ENCODE measurements at places on chromosomes 3 and 15.
A peak's percentile ranks its signal among the peaks of the same experiment; 100 is the strongest.

DNA sequence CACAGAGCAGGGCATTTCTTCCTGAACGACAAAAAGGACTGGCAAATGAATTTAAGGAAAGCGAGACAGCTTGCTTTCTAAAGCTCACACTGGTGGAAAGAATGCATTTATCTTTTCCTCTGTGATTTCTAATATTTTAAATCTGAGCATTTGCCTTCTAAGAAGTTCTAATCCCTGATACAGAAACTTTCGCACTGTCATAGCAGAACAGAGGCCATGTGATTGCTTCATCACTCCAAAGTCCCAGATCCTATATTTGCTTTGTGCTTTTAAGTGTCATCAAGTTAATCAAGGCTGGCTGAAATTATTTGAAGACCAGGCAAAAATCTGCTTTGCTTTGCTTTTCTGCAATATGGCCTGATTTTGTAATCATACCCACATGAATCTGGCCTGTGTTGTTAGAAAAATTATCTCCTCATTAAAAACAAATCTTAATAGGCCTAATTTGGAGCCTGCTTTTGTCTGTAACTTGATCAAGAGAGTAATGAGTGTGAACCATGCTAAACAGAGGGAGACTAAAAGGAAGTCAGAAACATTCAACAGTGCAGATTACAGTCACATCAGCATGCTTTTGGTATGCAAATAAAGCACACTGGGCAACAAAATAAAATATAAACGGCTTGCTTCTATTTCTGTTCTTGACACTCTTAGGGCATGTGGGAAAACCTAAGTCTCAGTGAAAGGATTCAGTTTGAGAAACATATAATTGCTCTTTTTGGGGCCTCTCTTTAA, 178.2 kb upstream of the ADAMTS9 start:
- no peak for DNase-seq

DNA sequence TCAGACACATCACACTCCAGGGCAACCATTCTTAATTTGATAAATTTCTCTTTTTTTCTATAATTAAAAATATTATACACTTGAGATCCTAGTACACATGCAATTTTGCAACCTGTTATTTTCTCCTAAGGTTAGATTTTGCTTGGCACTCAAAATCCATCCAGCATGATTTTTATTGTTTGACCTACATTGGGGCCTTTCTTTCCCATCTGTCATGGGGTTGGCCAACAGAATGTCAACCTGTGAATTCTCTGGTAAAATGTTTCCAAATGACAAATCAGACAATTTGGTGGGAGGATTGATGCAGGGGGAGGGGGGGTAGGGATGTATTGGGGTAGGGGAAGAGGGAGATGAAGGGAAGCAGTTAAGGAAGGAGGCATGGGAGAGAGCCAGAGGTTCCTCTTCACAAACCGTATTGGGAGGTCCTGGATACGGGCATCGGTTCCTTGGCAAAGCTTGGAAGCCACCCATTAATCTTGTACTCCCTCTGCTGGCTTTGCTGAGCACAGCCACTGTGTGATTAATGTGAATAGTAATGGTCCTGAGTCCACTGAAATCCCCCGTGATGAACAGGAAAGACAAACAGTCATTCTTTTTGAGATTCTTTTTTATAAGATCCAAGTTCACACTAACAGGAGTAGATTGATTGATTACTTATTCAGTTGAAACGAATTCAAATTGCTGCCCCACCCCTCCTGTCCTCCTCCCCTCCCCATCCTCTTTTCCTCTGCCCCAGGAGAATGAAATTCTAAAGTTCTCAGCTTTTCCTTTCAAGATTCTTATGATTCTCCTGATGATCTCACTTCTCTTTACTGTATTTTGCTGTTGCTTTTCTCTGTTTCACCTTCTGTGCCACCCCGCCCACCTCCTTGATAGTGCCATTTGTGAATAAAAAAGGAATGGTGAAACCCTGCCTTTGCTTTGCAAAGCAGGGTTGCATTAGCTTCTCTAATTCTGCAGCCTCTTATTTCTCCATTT, 82.2 kb upstream of the SLC25A26 start:
- DNase-seq, result peak; percentile 67

GRCh38 chr3:88038566-88038965, 20.2 kb downstream of the CGGBP1 start:
- DNase-seq, result peak; percentile 62

GRCh38 chr3:184336547-184337398, 627 bp upstream of the FAM131A start:
- peak; percentile 54 for DNase-seq

GRCh38 chr15:64286473-64286872, 69.5 kb downstream of the CSNK1G1 start:
- DNase-seq, result no peak

DNA sequence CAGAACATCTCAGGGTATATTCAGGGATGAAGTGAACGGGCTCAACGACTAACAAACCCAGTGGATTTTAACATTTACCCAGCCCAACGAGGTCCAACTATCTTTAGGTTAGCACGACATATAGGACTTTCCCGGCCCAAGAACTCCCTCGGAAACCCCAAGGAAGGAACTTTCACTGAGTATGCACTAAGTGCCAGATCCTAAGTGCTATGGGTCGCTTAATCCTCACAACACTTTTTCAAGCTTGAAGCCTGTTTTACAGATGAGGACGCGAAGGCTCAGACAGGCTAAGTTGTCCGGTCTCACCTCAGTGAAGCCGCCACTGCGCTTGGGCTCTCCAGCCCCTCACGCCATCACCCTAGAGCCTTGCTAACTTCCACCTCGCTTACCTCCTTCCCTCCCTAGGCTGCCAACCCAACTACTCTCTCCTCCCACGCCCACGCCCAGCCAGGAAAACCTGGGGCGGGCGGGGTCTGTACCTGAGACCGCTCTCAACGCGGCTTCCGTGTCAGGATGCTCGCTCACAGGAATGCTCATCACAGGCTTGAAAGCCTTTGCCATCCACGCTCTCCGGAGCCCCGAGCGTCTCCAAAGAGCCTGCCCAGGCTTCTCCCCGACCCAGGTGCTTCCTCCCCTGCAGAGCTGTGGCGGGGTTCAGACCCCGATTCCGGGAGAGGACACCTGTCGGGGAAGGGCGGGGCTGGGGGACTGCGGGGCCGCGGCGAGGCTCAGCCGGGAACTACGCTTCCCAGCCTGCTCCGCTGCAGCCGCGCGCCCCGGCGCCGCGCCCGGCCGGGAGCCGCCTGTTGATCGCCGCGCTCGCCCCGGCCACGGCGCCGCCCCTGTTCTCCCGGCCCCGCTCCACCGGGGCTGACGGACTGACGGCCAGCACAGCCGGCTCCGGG, at the start of gene TMOD2:
TSS of gene TMOD2 (plus strand) at position 806 of the 905 bp plus-strand sequence. CDS start 14,845 bp downstream, outside the sequence.
- DNase-seq, result peak; percentile 29

GRCh38 chr3:38731522-38731921, 82.0 kb upstream of the SCN5A start:
- no peak for DNase-seq

DNA sequence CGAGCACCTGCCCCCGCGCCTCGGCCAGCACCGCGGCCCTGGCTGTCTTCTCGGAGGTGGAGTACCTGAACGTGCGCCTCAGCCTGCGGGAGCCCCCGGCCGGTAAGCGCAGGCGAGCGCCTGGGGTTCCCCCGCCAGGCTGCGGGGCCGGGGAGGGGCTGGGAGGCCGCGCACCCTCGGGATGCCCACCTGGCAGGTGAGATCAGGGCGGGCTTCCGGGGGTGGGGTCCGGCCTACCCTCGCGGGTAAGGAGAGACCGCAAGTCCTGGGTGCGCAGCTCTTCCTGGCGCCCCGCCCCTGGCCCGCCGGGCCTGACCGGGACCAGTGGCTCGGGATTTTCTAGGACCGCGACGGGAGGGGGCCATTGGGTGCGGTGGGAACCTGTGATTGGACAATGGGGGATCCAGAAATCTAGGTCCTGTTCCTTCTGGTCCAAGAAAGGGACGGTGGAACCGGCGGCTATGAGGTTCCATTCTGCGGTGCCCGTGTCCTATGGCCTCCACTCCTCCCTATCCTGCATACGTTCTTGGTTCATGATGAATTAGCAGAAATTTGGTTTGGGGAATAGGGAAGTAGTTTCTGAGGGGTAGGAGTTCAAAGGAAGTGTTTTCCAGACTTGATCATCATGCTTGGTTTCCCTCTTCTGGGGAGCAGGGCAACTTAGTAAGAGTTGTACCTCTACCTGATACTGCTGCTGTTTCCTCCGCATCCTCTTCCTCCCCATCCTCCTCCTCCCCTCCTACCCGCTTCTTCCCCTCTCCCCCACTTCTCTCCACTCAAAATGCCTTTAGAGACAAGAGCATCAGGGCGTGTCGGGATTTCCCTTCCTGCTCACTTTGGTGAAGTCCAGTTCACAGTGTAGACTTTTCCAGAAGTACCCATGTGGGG, 808 bp downstream of the ARRDC4 start:
- no peak for DNase-seq

GRCh38 chr3:22209578-22209977, 458.6 kb upstream of the ZNF385D start:
- no peak for DNase-seq

DNA sequence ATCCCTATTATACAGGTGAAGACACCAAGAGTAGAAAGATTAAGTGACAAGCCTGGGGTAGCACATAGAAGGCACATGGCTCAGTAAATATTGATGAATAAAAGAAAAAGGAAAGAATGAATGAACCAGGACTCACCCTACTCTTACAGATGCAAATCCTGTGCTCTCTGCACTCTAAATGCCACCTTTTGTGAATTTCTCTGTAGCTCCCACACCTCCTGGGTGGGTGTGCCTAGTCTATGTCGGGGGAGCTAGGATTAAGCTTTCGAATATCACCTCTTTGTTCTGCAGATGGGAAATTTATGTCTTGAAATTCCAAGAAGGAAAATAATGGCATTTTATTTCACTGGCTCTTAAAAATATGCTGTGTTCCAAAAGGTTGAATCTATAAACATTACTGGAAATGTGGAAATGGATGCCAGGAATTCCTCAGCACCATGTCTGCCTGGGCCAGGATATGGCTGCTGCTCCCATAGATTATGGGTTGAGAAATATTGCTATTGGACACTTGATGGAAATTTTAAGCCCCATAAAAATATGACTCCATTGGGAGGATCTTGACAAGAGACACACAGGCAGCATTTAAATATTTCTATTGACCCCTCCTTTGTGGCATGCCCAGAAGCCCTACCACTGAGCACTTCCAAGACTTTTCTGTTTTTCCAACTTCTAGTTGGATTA, 43.3 kb downstream of the CCNB2 start:
- DNase-seq, result peak; percentile 70

GRCh38 chr15:31283043-31283442, 43.6 kb upstream of the KLF13 start:
- DNase-seq, result no peak

GRCh38 chr15:36361351-36361870, 218.0 kb upstream of the CDIN1 start:
- DNase-seq, result peak; percentile 68

DNA sequence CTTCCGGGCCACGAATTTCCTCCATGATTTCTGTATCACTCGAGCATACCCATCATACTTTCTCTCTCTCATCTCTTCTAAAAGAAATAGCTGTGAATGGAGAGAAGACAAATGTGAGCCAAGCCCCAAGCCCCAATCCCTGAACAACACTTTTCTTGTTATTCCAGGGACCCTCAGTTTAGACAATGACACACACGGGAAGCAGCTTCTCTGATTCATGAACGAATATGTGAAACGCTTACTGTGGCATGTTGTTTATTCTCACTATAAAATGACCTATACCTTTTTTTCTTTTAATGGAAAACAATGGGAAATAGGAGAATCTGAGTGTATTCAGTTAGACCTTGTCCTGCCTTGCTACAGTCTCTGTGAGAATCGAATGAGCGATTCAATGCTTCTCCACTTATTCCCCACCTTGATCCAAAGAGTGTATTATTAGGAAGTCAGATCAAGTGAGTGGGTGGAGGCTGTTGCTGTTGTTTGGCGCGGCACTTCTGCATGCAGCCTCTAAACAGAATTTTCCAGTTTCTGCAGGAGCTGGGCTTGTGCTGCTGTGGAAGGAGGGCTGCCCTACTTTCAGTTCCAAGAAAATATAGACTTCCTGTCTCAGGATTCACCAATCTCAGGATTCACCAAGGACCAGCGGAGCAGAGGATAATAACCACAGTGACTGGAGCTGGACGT, 32.4 kb upstream of the LDHAL6B start:
- no peak for DNase-seq

DNA sequence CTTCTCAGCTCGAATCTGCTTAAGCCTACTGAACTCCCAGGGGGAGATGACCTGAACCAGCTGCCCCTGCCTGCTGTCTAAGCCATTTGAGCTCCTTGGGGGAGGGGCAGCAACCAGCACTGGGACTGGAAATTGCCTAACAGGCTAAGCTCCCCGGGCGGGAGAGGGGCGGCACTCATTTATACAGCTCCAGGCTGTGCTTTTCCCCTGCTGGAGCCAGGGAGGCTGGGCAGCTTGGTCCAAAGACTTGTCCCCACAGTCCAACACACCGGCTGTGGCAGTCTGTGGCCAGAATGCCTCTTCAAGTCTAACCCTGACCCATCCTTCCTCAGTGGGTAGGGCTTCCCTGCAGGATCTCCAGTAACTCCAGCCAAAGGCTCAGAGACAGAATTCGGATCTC, 1241.5 kb downstream of the ROBO2 start:
- DNase-seq, result no peak

GRCh38 chr3:123319760-123320159, 118.0 kb downstream of the SEC22A start:
- no peak for DNase-seq

GRCh38 chr3:149555927-149556326, 81.4 kb downstream of the TM4SF4 start:
- peak; percentile 80 for DNase-seq

GRCh38 chr3:16264708-16265454, at the start of the genes DPH3 and OXNAD1:
Gene DPH3 (minus strand): TSS chr3:16264943. CDS start chr3:16264876, 67 bp downstream.
Gene OXNAD1 (plus strand): TSS chr3:16265212. CDS start chr3:16270953, 5,741 bp downstream.
- peak; percentile 100 for DNase-seq

GRCh38 chr3:135216659-135217058, 421.6 kb downstream of the EPHB1 start:
- no peak for DNase-seq

GRCh38 chr3:13853978-13854296, 25.9 kb downstream of the WNT7A start:
- no peak for DNase-seq

DNA sequence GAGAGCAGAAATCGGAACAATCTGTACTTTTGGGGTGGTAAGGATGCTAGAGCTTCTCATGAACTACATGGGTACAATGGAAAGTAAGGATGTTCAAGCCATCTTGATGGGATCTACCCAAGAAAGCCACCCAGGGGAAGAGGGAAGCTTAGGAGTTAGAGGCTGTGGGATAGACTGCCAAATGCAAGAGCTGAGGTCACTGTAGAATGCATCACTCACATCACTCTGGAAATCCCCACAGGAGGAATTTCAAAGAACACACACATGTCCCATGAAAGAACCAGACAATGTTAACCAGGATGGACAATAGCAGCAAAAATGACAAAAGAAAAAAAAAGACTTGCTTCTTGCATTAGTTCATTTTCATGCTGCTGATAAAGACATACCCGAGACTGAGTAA, 32.8 kb upstream of the UBE2E2 start:
- peak; percentile 36 for DNase-seq

GRCh38 chr3:46162975-46163555, 45.0 kb downstream of the CCR1 start:
- no peak for DNase-seq

- DNase-seq, result peak; percentile 46
Observed at GRCh38 chr3:129278966-129279906, 566 bp downstream of the HMCES start.

Measured in fibroblast of skin of abdomen (primary cell).